ENCODE measurements at places on chromosomes 6 and 20. TPM values are rescaled to one million over a fixed set of nuclear protein-coding genes. Genes with fewer than 3 reads are reported as not detected.

GRCh38 chr6:142624978-142625715, 319.8 kb downstream of the HIVEP2 start:
- no peak overlapping the region for H3K27ac ChIP-seq
- H3K4me1 ChIP-seq, result no peaks in the 10 kb centered on the region
- H3K36me3 ChIP-seq, result no peaks in the 10 kb centered on the region

The TBXT gene
- not detected for total RNA-seq

The LY86 gene
- total RNA-seq, result 0.82 TPM

The FOXO3 gene
- 54.5 TPM for total RNA-seq

- H3K4me3 ChIP-seq, result no peak overlapping the region
- H3K27me3 ChIP-seq, result no peaks in the 10 kb centered on the region
- peaks cover 12% of the 10 kb centered on the region for H3K4me1 ChIP-seq
- H3K36me3 ChIP-seq, result no peaks in the 10 kb centered on the region
- no peak for DNase-seq
Observed at GRCh38 chr6:2866171-2866846, 24.6 kb upstream of the SERPINB1 start.

DNA sequence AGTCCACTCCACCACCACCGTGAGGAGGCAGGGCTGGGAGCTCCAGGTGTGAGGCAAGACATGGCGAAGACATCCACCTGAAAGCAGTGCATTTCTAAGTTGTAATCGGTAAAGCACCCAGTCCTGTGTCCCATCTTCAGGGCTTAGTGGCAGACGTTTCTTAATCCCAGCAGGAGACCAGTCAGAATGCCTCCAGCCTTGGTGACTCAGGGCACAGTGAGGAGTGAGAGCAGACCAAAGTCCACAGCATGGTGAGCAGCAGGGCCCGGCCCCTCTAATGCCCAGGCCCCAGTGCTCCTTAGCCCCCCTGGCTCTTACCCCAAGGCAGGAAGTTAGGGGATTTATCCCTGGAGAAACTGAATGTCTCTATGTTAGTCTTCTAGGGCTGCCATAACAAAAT, 183.9 kb downstream of the SYNDIG1 start:
- H3K27ac ChIP-seq, result no peak overlapping the region
- peaks cover 6% of the 10 kb centered on the region for H3K4me1 ChIP-seq
- H3K4me3 ChIP-seq, result no peak overlapping the region
- H3K36me3 ChIP-seq, result no peaks in the 10 kb centered on the region
- no peaks in the 10 kb centered on the region for H3K27me3 ChIP-seq

DNA sequence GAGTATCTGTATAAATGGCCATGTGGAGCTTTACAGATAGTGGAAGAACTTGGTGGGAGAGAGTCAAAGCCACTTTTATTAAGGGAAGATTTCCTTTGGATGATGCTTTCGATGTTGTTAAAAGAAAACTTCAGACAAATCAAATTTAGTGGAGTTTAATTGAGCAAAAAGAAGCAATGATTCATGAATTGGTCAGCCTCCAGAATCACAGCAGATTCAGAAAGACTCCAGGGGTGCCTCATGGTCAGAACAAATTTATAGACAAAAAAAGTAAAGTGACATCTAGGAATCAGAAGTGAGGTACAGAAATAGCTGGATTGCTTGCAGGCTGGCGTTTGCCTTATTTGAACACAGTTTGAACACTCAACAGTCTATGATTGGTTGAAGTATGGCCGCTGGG, 5.3 kb upstream of the CGA start:
- H3K4me1 ChIP-seq, result no peaks in the 10 kb centered on the region
- no peaks in the 10 kb centered on the region for H3K36me3 ChIP-seq
- no peaks in the 10 kb centered on the region for H3K27me3 ChIP-seq
- H3K27ac ChIP-seq, result no peak overlapping the region
- DNase-seq, result no peak

The RBM24 gene
- 133 TPM for total RNA-seq

The TRIM40 gene
- total RNA-seq, result not detected

- no peaks in the 10 kb centered on the region for H3K27me3 ChIP-seq
- peaks cover 63% of the 10 kb centered on the region for H3K36me3 ChIP-seq
- H3K4me3 ChIP-seq, result no peak overlapping the region
- no peak for DNase-seq
Observed at GRCh38 chr6:89662659-89663223, 24.2 kb upstream of the LYRM2 start.

The MOXD1 gene
- 9.3 TPM for total RNA-seq

DNA sequence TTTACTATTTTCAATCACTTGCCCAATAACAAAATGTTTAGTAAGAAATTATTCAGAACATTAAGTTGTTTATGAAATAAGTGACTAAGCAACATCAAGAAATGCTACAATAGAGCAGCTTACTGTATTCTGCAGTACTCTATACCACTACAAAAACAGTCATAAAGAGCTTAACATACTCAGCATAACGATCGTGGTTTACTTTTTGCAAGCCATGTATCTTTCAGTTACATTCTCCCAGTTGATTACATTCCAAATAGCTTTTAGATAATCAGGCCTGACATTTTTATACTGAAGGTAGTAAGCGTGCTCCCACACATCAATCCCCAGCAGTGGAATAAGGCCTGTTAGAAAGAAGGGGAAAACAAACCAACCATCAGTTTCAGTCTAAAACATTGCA, 10.7 kb downstream of the SOD2 start:
- H3K4me3 ChIP-seq, result no peak overlapping the region
- peaks cover 89% of the 10 kb centered on the region for H3K36me3 ChIP-seq
- DNase-seq, result no peak
- no peaks in the 10 kb centered on the region for H3K27me3 ChIP-seq

The FOXC1 gene
- 23.6 TPM for total RNA-seq

The USP49 gene
- 1.3 TPM for total RNA-seq

DNA sequence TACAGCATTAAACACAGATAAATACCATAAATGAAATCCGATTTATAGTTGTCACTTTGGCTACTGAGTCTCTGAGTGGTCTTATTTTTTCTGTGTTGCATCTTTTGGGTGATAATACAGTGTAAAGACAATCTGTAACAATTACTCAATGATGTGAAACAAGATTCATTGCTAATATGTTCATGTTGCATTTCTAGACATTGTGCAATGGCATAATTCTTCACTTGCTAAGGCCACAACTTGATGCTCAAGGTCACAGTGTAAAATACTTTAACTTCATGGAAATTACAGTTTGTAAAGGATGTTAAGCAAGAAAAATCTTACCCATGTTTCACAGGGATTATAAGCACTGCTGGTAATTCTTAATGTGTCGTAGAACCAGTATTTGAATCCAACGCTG, 74.9 kb upstream of the SMLR1 start:
- no peaks in the 10 kb centered on the region for H3K27me3 ChIP-seq
- H3K4me1 ChIP-seq, result no peaks in the 10 kb centered on the region
- H3K27ac ChIP-seq, result no peak overlapping the region
- no peak for DNase-seq

The ZNF831 gene
- total RNA-seq, result 0.19 TPM

- DNase-seq, result no peak
- H3K27ac ChIP-seq, result no peak overlapping the region
- H3K4me3 ChIP-seq, result no peak overlapping the region
- peaks cover 18% of the 10 kb centered on the region for H3K4me1 ChIP-seq
Observed at GRCh38 chr20:35287509-35288324, 3.1 kb upstream of the EIF6 start.

The FOXQ1 gene
- total RNA-seq, result not detected

The ADGRF1 gene
- not detected for total RNA-seq

DNA sequence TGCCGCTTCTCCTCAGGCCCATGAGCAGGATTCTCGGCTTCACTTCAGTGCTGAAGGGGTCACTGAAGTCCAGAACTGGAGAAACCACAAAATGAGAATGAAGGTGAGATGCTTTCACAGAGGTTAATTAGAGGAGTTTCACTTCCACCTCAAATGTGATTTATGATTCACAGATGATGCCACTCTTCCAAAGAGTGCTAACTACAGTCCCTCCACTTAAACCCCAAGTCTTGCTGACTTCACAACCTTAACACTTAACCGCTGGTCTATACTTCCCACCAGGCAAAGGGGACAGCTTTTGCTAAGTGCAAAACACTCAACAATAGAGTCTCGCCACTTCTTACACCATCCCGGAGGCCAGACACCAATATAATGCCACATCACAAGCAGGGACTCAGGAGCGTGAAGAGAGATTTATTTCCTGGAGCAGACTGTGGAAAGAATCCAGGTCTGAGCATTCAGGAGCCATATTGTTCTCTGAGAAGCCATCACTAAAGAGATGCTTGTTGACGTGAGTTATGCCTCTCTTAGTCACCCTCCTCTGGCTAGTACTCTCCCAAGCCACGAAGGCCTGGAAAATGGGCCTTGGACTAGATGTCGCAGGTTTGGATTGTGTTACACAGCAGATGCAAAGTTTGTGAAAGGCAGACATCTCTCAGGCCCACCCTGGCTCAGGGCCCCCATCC, 24.4 kb downstream of the RRAGD start:
- DNase-seq, result no peak
- no peaks in the 10 kb centered on the region for H3K27me3 ChIP-seq
- H3K4me1 ChIP-seq, result no peaks in the 10 kb centered on the region
- H3K4me3 ChIP-seq, result no peak overlapping the region
- peaks cover 4% of the 10 kb centered on the region for H3K36me3 ChIP-seq

The PM20D2 gene
- 13.3 TPM for total RNA-seq

- no peak overlapping the region for H3K27ac ChIP-seq
- DNase-seq, result peak; percentile 40
- no peak overlapping the region for H3K4me3 ChIP-seq
- H3K27me3 ChIP-seq, result no peaks in the 10 kb centered on the region
- H3K36me3 ChIP-seq, result no peaks in the 10 kb centered on the region
Observed at GRCh38 chr20:23679133-23680092, 9.4 kb downstream of the CST4 start.

The HLA-DQA1 gene
- 0.63 TPM for total RNA-seq

DNA sequence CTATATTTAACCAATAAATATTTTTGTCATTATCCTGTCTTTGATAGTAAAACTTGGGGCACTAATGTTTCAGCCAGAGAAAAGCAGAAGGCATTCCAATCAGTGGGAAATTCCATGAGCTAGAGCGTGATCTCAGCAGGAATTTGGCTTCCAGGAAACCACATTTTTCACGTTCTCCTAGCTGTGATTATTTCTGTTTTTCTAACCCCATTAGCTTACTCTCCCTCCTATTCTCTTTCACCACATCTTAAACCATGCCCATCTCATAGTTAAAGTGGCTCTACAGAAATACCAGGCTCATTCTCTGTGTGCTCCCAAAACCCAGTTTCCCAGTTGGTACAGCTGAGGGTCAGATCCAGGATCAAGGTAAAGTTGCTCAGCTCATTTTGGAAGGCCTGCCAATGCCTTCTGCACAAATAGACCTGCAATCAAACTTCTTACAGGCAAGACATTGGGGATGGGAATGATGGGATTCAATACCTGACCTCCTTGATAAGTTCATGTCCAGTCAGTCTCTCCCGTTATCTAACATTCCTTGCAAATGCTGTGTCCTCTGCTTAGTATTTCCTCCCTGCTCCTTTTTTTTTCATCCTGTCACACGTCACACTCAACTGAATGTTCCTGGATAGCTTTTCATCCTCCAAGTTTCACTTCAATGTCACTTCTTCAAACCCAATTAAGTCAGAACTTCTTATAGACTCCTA, 33.1 kb upstream of the TMEM30A start:
- H3K4me3 ChIP-seq, result no peak overlapping the region
- peak overlapping the region; percentile 28 for H3K27ac ChIP-seq
- H3K36me3 ChIP-seq, result peaks cover 26% of the 10 kb centered on the region
- no peak for DNase-seq

GRCh38 chr6:7727946-7728854, 2.3 kb downstream of the BMP6 start:
- DNase-seq, result no peak
- H3K4me3 ChIP-seq, result peak overlapping the region; percentile 65
- H3K36me3 ChIP-seq, result no peaks in the 10 kb centered on the region

The OR10C1 gene
- not detected for total RNA-seq

The FOXP4 gene
- total RNA-seq, result 20.2 TPM

The SYCP2L gene
- 0.20 TPM for total RNA-seq
